AG09319 (cell line): ENCODE measurements at places on chromosomes 3 and 15.

- no peak for DNase-seq
Measured at GRCh38 chr3:99997293-99997692, 117.0 kb downstream of the FILIP1L start.

- no peak for DNase-seq
Measured at GRCh38 chr3:52848617-52849016, 13.8 kb upstream of the MUSTN1 start.

GRCh38 chr3:151168269-151169094 lies 34.5 kb downstream of the GPR171 start:
- no peak for DNase-seq

DNA sequence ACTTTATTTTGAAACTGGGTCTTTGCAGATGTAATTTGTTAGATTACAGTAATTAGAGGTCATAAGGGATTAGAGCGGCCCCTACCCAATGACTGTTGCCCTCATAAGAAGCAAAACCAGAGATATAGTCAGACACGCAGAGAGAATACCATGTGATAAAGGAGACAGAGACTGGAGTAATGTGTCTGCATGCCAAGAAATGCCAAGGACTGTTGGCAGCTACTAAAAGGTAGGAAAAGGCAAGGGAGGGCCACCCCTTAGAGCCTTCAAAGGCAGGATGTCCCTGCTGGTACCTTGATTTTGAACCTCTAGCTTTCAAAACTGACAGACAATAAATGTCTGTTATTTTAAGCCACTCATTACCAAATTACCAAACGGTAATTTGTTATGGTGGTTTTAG lies 548.2 kb downstream of the FHIT start:
- no peak for DNase-seq

- DNase-seq = no peak
Measured at GRCh38 chr3:24588629-24589512, 94.2 kb upstream of the THRB start.

- DNase-seq = peak; percentile 56
Measured at GRCh38 chr15:80778964-80779657, at the start of gene CEMIP. Gene CEMIP, plus strand, starts transcription at chr15:80779370. Its CDS starts 94,510 bp downstream, at chr15:80873880.

GRCh38 chr3:113124256-113124830 lies 87.0 kb upstream of the BOC start:
- DNase-seq = no peak

DNA sequence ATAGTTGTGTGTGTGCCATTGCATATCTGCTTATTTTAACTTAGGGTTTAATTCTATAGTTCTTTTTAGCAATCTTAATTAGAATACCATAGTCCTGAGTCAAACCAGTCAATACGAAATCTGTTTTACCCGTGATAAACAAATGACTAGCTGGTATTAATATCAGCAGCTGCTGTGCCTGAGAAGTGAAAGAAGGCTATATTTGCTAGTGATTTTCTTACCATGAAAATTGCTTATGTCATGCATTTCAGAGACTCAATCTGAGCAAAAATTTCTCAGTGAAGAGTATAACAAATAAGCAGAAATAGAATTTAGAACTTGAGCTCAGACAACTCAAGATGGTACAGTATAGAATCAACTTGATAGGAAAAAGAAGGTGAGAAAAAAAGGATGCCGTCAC lies 820.4 kb downstream of the NAALADL2 start:
- no peak for DNase-seq

DNA sequence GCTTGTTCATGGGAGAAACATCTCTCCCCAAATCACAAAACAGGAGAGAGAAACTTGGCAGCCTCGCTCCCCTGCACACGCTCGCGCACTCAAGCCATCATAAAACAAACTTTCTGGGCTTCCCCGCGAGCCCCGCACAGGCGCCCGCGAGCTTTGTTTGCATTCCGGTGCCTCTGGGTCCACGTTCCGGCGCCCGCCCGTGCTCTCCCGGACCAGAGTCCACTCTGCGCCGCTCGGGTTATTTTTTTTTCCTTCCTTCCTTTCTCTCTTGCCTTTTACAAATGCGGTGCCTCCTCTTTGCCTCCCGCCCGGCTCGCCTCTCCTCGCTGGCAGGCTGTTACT lies 363 bp downstream of the MAGI1 start:
- no peak for DNase-seq

DNA sequence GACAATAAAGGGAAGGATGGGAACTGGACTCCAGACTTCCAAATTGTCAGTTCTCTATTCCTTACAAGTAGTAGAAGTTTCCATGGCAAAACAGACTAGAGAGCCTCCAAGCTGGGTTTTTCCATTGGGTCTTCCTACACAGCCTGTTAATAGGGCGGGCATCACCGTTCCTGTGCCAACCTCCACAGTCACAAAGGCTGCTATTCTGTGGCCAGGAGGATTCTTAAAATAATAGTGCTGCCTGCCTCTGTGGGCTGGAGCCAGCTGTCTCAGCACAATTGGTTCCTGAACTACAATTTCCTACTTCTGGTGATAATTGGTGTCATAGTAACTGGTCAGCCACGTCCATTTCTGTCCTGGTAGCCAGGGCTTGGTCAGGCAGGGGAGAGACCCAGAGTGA lies 38.6 kb downstream of the LYZL4 start:
- no peak for DNase-seq

- no peak for DNase-seq
Measured at GRCh38 chr15:63135281-63135680, 13.6 kb downstream of the LACTB start.

DNA sequence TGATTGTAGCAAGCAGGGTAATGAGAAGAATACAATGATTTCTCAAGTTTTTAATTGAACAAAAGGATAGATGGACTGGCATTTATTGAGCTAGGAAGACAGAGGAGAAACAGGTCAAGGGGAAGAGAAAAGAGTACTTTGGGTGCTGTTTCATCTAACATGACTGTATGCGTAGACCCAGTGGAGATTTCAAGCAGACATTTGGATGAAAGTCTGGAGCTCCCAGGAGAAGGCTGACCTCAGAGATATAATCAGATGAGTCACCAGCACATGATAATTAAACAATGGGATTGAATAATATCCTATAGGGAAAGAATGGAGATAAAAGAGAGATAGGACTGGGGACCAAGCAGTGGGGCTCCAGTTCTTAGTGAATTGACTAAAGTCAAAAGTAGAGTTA lies 194.9 kb downstream of the ARRDC4 start:
- no peak for DNase-seq

DNA sequence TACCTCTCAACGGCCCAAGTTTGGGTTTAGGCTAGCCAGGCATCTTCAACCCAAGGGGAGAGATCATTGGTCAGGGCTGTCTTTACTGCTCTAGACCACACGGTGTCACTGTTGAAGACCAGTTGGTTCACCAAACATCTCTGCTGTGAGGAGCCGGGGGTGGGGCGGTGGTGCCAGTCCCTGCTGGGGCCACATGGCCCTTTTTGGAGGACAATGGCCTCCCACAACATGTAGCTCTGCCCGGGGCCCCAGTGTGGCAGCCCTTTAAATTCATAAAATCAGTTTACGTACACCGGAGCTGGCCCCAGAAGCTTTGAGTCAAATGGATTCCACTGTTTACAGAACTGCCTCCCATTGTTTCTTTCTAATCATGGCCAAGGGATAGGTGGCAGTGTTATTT lies 19.1 kb upstream of the TM4SF18 start:
- no peak for DNase-seq

GRCh38 chr3:24773798-24774197 lies 279.1 kb upstream of the THRB start:
- DNase-seq = peak; percentile 27

- DNase-seq = no peak
Measured at GRCh38 chr15:49178497-49178896, 8.4 kb downstream of the GALK2 start.

GRCh38 chr3:126654571-126655383 lies at the start of gene TXNRD3:
Gene TXNRD3, minus strand, starts transcription at chr3:126655124.
- peak; percentile 29 for DNase-seq

DNA sequence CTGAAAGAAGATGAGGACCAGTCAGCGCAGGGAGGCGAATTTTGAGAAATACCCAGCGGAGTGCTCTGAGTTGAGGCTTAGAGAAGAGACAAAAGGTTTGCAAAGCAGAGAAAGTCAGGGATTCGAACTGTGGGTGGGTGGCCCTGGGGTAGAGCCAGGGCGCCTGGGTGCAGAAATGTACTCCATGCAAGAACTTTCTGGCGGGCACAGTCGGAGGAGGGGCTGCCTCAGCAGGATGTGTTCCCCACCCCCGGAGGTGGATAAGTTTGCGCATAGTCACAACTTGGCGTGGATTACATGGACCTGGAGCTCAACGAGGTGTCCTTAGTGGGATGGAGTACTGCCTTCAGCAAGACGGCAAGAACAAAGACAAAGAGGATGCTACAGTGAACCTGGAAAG lies 117.3 kb upstream of the ALDH1A3 start:
- no peak for DNase-seq

DNA sequence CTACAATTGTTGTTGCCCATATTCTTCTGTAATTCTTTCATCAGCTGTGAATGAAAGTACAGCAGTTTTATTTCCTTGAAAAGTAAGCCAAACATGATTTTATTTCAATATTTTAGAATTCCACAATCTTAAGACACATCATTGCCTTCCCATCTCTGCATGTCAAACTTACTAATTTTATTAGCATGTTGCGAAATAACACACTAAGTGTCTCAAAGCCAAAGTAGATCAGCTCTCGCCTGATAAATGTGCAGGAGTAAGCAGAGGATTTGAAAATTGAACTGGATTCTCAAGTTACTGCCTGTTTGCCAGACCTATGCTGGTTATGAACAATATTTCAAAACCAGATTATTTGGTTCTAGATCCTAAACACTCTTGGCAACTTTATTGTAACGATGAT lies 25.7 kb downstream of the TGFBR2 start:
- peak; percentile 12 for DNase-seq

GRCh38 chr15:71051539-71051938 lies 63.7 kb upstream of the THSD4 start:
- DNase-seq = no peak

DNA sequence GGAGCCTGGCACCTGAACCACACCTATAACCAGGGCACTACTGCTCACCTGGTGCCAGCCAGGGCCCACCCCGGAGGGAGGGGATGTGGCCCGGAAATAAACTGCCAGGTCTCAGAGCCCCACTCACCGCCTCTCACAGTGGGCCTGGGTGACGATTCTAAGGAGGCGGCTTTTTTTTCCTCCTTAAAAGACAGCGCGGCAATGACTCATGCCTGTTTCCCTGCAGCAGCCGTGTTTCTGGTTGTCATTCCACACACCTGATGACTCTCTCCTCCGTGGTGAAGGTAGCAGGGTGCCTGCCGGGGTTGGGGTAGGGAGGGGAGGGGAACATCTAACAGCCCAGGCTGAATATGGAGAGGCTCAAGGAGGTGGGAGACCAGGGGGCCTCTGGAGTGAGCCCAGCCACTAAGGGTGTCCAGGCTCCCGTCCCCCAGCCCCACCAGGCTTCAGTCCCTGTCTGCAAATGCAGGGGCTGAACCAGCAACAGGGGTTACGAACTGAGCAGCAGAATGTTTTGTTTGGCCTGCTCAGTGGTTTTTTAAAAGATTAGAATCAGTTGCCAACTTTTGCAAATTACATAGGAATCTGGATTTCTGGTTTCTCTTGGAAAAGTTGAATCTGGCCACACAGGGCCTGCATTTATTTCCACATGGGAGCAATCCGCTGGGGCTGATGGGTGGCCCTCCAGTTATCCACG lies 127.3 kb upstream of the LINGO1 start:
- no peak for DNase-seq

DNA sequence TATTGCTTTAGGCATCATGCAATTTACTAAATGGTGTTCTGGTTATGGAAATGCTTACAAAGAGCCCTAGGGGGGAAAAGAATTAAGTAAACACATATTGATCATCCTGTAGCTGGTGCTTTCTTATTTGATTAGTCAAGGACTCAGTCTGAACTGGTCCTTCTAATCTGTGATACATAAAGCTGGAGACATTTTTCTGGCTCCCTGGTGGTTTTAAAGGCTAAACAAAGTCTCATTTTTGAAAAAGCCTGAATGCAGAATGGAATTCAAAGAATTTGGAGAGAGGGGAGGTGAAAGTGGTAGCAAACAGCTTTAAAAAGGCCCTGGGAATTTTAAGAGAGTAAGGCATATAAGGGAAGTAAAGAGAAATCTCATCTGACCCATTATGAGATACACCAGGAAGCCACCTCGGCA lies 149.7 kb downstream of the RBMS3 start:
- peak; percentile 54 for DNase-seq

DNA sequence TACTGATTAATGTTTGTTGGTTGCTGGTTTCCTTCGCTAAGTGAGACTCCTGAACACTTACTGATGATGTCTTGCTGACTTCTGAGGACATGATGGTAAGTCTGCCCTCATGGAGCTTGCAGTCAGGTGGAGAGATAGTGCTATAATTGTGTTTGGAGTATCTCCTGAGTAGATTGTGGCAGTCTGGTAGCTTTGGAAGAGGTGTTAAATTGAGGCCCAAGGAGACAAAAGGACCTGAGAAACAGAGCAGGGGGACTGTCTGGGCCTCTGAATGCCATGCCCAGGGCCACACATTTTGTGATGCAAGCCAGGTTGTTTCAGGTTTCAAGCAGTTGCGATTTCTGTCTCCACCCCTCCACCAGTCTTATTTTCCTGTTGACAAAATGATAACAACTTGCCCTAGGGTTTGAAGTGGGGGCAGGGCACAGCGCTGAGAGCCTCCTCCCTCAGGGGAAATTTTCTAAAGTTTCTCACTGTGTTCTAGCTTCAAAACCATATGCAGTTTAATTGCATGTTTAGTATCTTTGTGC lies 16.7 kb downstream of the SMAD3 start:
- no peak for DNase-seq

DNA sequence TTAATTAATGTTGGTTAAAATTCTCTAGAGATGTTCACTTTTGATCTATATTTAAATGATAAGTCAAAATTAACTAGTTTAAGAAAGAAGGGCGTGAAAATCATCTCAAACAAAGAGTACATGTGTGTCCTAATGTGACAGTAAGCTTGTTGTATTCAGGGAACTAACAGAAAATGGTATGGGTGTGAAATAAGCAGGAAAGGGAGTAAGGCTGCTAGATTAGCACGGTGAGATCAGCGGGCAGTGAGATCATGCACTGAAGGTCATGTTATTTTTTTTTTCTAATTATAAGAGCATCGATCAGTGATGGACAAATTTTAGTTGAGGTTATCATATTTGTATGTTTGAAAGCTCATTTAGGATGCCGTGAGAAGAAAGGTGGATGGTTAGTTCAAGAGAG lies 430.8 kb downstream of the DIPK2A start:
- DNase-seq = no peak

- DNase-seq = no peak
Measured at GRCh38 chr3:113743006-113743630, 2.9 kb downstream of the NAA50 start.

- DNase-seq = no peak
Measured at GRCh38 chr3:189363590-189364255, 192.0 kb downstream of the TPRG1 start.

- no peak for DNase-seq
Measured at GRCh38 chr3:46852839-46853355, 10.3 kb downstream of the MYL3 start.
